ENCODE measurements at places on chromosomes 2 and 18.

- DNase-seq, result no peak
These were observed 511 bp downstream of the MOB4 start for GRCh38 chr2:197516393-197516761.

GRCh38 chr2:158412206-158412605, 44.3 kb downstream of the CCDC148 start:
- DNase-seq, result no peak

GRCh38 chr2:126244937-126245336, 411.0 kb upstream of the GYPC start:
- DNase-seq, result no peak

- DNase-seq, result peak; percentile 35
These were observed 8.4 kb upstream of the NR4A2 start for GRCh38 chr2:156340804-156341451.

- no peak for DNase-seq
These were observed 1.7 kb downstream of the UNC80 start for GRCh38 chr2:209773377-209773776.

DNA sequence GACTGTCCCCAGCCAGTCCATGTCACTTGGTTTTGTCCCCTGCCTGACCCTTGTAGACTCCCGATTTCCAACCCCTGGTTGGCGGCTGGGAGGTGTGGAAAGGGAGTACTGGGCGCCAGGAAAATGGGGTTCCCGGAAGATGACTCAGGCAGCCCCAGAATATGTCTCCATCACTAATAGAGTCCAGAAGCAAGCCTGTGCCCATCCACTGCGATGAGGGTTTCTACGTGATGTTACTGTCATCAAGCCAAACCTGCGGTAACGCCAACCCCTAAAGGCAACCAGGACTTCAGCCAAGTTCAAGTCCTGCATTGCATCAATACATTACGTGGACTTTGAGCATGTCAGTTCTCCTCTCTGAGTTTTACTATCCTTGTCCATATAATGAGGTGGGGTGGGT, 62.0 kb upstream of the TAF1B start:
- DNase-seq, result no peak

DNA sequence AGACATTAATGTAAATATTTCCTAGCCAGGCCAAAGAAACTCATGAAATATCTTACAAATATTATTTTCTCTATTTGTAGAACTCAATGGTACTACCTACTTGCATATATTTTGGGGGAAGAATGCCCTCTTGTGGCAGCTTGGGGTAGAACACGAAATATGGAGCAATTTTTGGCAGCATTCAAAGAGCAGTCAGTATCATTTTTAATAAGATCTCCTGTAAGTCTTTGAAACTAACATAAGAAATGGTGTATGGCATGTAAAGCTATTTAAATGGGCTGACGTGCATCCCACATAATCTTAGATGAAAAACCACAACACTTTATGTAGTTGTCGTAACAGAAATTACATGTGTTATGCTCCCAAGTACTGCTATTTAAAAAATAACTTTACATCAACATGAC, 62.3 kb upstream of the CCDC195 start:
- no peak for DNase-seq

DNA sequence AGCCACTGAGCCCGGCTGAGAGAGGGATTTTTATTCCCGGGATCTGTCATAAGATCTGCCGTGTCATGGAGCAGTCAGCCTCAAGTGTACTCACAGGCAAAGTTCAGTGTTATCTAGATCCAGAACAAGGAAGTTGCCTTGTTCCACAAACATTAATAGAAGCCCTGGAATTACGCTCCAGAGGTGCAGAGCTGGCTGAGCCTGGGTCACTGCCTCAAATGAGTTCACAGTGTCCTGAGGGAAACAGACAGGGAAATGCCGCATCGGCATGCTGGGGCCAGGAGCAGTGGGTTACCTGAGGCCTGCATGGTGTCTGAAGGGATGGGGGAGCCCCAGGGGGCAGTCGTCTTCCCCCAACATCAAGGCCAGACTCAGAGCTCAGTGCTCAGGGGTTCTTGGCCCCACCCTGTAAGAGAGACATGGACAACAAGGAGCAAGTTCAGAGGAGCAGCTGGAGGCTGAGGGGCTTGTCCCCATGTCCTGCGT, 42.7 kb upstream of the ODC1 start:
- no peak for DNase-seq

- DNase-seq, result no peak
These were observed 37.3 kb downstream of the CYP1B1 start for GRCh38 chr2:38038682-38039081.

DNA sequence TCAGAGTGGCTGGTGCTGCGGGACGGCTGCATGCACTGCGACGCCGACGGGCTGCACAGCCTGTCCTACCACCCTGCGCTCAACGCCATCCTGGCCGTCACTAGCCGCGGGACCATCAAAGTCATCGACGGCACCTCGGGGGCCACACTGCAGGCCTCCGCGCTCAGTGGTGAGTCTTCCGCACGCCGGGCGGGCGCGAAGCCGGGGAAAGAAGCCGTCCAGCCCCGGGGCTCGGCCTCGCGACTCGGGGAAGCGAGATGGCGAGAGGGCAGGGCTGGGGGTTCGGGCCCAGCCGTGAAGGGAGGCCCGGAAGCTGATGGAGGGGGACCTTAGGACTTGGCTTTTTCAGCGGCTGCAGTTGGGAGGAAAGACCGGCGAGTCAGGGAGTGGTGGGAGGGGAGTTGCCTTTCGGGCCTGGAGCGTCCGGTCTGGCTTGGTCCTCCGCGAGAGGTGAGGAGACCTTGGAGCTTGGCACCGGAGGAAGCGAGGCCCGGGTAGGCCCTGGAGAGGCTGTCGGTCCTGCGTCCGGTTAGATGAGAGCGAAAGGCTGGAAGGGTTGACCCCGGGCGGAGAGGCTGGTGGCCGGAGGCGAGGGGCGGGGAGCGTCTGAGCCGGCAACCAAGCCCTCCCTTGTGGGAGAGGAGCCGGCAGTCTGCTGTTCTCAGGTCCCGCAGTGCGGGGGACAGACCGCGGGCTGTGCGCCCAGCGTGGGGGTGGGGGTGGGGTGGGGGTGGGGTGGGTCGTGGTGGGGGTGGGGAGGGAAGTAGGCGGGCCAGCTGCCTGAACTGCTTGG, 691 bp downstream of the BIRC6 start:
- DNase-seq, result no peak

- DNase-seq, result peak; percentile 81
These were observed 1395.8 kb downstream of the LRP1B start for GRCh38 chr2:140734992-140735391.

- DNase-seq, result no peak
These were observed 100.7 kb downstream of the RAPGEF4 start for GRCh38 chr2:172836347-172836821.

DNA sequence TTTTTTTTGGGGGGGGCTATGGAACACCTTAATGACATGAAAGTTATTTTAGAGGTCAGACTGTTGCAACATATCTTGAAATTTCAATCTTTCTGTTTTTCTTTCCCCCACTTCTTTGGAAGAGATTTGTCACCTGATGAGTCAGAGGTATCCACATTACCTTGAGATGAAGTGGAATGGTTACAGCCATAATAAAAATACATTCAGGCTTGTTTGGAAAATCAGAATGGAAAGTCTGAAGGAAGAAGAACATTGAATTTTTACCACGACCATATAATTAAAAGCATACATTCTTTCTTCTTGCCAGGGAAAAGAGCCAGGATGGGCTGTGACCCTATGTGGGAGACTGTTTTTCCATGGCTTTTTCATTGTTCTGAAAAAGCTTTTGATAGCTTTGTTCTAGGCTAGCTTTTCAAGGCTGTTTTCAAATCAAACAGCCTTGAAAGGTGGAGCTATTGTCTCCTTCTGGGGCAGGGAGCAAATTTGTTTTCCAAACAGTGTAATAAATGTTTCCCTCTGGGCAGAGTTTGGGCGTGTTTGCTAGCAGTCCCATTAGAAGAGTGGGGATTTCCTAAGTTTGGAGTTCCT, 2.3 kb upstream of the GTF3C3 start:
- no peak for DNase-seq

DNA sequence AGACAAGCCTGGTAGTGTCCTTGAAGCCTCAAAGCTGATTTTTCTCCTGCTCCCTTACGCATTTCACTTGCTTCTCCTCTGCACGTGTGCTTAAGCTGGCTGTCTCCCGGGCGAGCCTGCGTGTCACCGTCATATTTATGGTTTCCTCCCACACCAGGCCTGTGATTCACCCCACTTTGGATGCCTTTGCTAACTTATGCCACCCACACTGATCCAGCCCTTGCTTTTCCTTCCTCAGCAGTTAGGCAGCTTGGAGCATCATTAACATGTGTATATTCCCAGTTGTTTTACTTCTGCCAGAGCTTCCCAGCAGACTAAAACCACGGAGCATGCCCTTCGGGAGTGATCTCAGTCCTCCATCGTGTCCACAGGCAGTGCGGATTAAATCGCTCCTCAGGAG, 2.2 kb downstream of the ST3GAL5 start:
- DNase-seq, result no peak

DNA sequence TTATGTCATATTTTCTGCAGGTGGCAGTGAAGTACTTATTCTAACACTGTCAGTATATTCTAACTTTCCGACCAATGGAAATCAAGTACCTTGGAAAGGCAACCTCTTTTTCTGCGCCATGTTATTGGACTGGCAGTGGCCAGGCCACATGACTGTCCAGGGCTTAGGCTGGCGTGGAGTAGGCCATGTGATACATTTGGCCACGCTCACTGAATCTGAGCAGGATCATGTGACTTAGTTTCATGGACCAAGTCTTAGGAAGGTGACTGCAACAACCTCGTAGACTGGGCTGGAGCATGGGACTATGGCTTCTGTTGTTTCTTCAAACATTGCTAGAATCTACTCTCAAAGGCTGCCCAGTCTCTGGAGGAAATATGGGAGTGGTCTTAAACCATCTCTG, 60.4 kb upstream of the HAAO start:
- no peak for DNase-seq

DNA sequence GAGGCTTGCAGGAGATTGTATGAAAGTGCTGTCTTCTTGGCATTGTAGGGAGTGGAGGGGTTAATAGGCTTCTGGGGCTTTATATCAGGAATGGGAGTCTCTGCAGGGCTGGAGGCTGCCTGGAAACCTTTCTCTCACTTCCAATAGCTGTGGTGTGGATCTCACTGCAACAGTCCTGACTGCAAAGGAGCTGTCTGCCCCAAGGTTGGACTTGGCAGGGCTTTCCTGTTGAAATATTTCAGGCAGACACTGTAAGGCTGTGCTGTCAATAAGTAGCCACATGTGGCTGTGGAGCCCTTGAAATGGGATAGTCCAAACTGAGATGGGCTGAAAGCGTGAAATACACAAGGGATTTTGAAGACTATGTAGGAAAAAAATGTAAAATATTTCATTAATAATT, 399.1 kb upstream of the SPRED2 start:
- DNase-seq, result no peak

DNA sequence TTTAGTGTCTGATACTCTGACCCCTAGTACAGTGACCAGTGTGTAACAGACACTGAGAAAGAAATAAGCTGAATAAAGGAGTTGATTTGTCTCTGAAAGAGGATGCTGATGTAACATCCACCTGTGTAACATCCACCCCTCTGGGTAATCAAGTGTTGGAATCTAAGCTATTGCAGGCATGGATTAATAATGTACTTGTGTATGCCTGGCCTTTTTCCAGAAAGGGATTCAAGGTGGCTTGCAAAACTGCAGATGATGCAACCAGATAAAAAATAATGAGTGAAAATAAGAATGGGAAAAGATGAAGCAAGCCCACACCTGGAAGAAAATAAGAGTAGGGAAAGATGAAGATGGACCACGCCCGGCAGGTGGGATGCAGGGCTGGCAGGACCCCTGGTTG, 48.2 kb upstream of the FOXI3 start:
- DNase-seq, result no peak

GRCh38 chr18:53752781-53753367, 471.6 kb downstream of the MBD2 start:
- no peak for DNase-seq

DNA sequence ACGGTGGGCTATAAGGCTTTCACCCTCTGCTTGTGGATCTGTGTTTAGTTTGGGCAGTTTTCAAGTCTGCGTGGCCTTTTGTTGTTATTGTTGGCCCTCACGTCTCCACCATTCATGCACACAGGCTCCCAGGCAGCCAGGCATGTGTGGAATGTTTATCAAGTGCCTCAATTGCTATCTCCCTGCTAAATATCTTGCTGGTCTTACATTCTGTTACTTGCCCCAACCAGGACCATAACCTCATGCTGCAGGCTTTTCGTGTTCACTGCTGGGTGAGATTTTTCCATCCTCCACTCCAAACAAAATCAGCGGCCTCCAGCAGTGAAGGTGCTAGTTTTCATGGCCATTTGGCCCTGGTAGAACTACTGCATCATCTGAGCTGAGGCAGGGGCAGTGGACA, 63.0 kb upstream of the DSC1 start:
- DNase-seq, result no peak

DNA sequence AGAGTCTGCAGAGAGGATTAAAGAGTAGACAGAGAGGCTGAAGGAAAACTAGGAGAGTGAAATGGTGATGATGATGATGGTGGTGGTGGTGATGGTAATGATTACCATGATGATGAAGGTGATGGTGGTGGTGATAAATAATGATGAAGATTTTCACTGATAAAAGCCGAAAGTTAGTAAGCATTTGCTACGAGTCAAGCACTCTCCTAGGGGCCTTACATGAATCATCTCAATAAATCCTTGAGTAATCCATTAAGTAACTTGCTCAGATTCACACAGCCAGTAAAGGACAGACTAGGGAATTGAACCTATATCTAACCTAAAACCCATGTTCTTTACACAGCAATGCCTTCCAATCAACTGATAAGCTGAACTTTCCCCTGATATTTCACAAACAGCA, 106.7 kb upstream of the PGAP1 start:
- DNase-seq, result no peak

DNA sequence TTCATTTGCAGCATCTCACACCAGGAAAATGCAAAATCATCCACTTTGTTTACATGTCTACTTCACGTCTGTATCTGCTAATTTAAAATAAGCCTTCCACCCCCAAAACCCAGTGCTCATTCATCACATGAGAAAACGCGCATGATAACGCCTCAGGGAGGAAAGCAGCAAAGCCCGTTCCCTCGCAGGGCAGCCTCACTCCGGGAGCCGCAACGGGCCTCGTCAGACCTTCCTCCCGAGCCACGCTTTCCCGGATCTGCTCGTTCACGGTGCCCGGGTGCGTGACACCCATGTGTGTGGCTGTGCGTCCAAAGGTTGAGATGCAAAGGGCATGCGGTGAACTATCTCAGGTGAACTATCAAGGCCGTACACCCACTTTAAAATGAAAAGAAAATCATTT, 59.8 kb downstream of the NDUFA10 start:
- DNase-seq, result no peak

GRCh38 chr2:31235504-31235902, 1.6 kb downstream of the EHD3 start:
- no peak for DNase-seq
